ENCODE measurements at places on chromosomes 5 and 9. TPM values are rescaled to one million over a fixed set of nuclear protein-coding genes. Genes with fewer than 3 reads are reported as not detected.

DNA sequence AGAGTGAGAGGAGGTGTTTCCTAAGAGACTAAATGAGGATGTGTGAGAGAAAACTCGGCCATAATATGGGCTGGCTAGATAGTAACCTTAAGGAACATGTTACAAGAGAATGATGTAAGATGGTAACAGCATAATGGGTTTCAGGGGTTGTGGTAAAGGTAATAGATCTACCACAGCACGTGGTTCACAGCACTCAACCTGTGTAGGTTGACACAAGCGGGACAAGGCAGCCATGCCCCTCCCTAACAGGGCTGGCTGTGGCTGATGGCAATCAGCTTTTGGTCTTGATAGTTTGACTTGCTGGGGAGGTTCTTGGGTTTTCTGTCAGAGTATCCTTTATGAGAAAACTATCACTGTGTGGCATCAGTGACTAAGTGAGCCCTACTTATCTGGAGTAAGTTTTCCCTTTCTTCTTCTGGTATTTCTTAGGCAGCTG lies 138.6 kb downstream of the TRIO start:
- no peaks in the 10 kb centered on the region for H3K36me3 ChIP-seq
- H3K4me3 ChIP-seq: no peak overlapping the region
- peaks cover 44% of the 10 kb centered on the region for H3K27me3 ChIP-seq
- DNase-seq: no peak

- no peaks in the 10 kb centered on the region for H3K27me3 ChIP-seq
- H3K27ac ChIP-seq: no peak overlapping the region
- no peak overlapping the region for H3K4me3 ChIP-seq
Measured at GRCh38 chr9:16126042-16126441, 573.2 kb downstream of the CCDC171 start.

- no peaks in the 10 kb centered on the region for H3K4me1 ChIP-seq
- no peak for DNase-seq
- H3K27me3 ChIP-seq: peaks cover 8% of the 10 kb centered on the region
Measured at GRCh38 chr5:67997892-67998457, 217.6 kb upstream of the PIK3R1 start.

DNA sequence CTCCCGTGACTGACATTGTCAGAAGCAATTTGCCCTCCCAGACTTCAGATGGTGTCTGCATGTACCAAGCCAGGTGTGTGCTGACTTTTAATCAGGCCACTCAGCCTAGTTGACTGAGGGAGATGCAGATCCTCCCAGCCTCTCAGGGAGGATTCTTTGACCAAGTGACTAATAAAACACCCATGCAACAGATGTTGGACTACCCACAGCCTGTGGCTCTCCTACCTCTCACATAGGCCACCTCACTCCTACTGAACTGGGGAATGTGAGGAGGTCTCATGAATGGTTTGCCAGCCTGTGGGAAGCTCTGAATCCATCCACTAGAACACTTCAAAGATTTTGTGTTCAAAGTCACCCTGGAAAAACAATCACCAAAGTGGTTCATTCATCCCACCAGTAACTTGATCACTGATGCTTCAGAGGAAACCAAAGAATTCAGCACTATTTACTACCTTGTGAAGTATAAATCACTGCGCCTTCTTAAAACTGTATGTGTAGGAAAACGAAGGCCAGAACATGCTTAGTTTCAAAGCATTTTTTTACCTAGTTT lies 80.1 kb downstream of the ESM1 start:
- peaks cover 30% of the 10 kb centered on the region for H3K27me3 ChIP-seq
- H3K4me3 ChIP-seq: no peak overlapping the region

DNA sequence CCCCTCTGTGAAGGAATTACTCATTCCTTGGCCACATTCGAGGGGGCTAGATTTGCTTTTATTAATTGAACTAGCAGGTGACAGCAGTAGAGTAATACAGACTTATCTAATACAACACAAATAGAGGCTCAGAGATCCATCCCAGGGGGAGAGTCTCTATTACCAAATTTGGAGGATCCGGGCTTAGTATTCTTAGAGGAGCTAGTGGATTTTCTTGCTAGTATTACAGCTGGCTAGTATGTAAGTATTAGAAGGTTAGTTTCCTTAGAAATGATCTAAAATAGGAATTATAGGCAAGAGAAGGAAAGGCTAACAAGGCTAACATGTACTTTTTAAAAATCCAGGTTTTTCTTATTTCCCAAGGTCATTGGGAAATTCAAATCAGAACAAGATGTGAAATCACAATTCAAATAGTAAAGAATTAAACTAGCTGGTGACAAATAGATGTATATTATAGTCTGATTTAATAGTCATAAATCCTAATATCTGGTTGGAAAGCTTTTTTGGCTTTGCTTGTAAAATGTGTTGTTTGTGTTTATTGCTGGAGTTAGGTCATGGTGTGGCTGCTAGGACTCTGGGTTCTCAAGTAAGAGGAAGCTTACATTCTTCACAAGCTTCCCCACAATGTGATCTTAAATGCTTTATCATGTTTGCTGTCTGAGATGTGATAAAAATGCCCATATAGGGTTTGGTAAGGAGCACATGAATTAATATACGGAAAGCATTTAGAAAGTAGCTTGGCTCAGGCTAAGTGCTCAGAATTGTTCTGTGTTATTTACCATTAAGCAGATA lies 160.4 kb upstream of the MPDZ start:
- no peak for DNase-seq
- no peaks in the 10 kb centered on the region for H3K36me3 ChIP-seq
- no peak overlapping the region for H3K4me3 ChIP-seq

PHF24 gene
- 0.11 TPM for total RNA-seq

Data from activated T-helper 2 cell treated with anti-CD3 and anti-CD28 coated beads, Interferon-gamma antibody, Interleukin-2, Interleukin-4, amounts not matched to agents 10 μg/mL and 5 μg/mL and 100 μg/mL, durations not matched to agents 14 hours and 24 hours and 36 hours (primary cell).